GM04503 (cell line): ENCODE measurements at places on chromosomes 16 and 17.

- peak; percentile 77 for DNase-seq
Observed at GRCh38 chr17:350706-351448, 1.7 kb downstream of the RPH3AL start.

DNA sequence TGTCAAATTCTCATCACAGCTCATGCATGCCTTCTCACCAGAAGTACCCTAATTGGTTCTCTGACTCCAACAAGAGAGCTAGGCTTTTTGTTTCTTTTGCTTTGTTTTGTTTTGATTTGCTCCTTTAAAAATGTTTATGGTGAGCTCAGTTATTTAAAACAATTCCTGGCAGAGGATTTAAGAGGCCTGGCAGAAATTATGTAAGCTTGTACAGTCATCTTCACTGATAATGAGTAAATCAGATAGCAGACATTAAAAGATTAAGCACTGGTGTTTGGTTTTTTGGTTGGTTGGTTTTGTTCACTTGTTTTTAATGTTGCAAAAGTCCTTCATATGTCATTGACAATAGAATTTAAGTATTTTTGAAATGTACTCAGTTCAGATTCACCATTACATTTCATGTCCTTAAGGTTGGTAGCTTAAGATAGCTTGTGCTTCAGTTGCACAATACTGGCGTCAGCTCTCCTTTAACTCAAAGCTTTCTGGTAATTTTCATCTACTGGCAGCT, 378.9 kb downstream of the CDH13 start:
- DNase-seq = no peak

DNA sequence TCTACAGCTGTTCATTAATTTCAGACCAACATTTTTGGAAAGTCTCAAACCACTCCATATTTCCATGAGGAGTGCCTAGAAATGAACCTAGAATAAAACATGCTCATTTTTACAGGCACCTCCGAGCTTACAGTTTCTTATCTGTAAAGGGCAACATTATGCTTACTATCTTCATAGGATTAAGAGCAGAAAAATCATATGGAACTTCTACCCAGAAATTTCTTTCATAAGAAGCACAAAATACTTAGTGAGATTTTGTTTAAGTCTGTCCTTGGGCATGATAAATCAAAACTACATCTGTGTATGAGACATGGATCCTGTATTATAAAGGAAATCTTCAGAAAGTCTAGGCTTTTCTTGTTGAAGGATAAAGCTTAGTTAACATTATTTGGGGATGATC, 187.4 kb downstream of the CA10 start:
- DNase-seq = no peak

- peak; percentile 8 for DNase-seq
Observed at GRCh38 chr17:36148559-36149295, 27.7 kb downstream of the TBC1D3B start.

DNA sequence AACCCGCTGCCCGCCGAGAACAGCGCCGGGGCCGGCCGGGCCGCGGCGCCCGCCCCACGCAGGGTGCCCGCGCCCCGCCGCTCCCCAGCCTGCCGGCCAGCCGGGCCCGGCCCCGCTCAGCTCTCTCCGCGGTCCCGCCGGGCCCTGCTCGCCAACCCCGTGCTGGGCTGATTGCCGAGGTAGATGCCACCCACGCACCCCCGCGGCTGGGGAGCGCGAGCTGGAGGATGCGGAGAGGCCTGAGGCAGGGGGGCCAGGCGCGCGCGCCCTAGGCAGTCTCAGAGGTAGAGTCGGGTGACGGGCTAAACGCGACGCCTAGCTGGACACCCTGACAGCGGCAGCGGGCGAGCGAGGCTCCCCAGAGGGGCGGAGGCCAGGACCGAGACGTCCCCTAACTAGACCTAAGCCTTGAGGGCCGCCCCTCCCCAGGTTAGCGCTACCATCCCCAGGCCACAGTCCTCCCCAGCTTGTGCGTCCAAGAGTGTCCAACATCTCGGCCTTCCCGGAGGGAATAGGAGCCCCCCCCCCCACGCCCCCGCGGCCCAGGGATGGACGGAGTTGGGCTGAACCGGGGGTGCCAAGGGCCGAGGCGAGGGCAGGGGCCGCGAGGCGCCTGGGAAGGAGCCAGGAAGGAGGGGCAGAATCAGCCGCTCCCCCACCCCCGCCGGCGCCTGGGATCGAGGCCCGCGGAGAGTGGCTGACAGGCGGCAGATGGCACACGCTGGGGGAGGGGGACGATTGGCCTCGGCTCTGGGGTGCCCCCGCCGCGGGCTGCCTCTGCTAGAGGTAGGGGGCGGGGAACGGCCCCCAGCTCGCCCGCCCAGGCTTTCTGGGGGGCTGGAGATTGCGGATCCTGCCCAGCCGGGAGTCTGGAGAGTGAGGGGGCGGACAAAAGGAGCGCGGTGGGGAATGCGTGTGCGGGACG, 2.5 kb upstream of the ZNF423 start:
- no peak for DNase-seq

- DNase-seq = no peak
Observed at GRCh38 chr16:6247775-6248174, 1084.9 kb upstream of the RBFOX1 start.

GRCh38 chr16:78375055-78375679, 275.7 kb downstream of the WWOX start:
- no peak for DNase-seq

- no peak for DNase-seq
Observed at GRCh38 chr16:25118851-25119578, 7.5 kb downstream of the LCMT1 start.

GRCh38 chr17:40322358-40323315, 13.7 kb downstream of the RARA start:
- peak; percentile 71 for DNase-seq

GRCh38 chr16:68400924-68401460, 47.3 kb downstream of the SMPD3 start:
- no peak for DNase-seq

- DNase-seq = no peak
Observed at GRCh38 chr17:51709694-51710633, 448.6 kb downstream of the CA10 start.

GRCh38 chr16:50667497-50668367, 13.4 kb downstream of the SNX20 start:
- DNase-seq = no peak

DNA sequence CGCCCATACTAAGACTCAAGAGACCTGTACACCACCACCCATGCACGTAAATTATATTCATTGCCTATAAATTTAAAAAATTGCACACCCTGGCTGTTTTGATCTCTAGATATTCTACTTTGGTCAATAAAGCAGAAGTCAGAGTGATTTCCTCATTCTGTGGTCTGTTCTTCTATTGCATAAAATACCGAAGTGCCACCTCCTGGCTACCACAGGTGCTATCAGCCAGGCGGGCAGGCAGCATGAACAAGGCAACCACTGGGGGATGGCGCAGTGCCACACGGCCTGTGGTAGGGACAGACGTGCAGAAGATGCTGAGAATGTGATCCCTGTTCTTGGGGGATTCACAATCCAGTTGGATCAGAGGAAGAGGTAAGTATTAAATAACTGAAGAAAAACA, 122.3 kb downstream of the CDK5R1 start:
- DNase-seq = no peak

DNA sequence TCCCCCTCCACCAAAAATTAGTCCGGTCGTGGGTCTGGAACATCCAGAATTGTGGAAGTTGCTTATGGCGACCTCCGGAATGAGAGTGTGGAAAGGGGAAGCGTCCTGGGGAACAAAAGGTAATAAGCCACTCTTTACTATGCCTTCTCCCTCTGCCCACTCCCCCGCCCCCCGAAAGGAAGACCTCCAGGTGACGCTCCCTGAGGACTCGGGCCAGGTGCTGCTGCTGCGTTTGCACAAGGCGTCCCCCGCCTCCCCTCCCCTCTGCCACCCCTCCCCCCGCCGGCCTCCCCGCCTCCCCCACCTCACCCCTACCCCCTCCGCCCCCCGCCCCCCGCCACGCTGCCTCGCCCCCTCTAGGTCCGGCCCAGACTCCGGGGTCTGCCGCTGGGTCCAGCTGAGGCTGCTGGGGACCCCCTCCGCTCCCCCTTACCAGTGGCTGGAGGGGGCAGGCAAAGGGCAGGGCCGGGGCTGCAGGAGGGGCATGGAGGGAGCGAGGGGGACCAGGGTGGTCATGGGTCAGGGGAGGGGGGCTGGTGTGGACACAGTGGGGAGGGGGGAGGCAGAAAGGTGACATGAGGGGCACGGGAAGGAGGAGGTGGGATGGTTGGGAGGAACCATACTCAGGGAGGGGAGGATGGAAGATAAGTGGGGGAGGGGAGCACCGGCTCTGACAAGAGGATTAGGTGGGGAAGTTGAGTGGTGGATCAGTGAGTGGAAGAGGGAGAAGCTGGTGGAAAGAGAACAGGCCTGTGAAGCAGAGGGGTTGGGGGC, 23.6 kb downstream of the ALOX12B start:
- no peak for DNase-seq

- DNase-seq = no peak
Observed at GRCh38 chr16:24953721-24954120, 61.4 kb downstream of the ARHGAP17 start.

DNA sequence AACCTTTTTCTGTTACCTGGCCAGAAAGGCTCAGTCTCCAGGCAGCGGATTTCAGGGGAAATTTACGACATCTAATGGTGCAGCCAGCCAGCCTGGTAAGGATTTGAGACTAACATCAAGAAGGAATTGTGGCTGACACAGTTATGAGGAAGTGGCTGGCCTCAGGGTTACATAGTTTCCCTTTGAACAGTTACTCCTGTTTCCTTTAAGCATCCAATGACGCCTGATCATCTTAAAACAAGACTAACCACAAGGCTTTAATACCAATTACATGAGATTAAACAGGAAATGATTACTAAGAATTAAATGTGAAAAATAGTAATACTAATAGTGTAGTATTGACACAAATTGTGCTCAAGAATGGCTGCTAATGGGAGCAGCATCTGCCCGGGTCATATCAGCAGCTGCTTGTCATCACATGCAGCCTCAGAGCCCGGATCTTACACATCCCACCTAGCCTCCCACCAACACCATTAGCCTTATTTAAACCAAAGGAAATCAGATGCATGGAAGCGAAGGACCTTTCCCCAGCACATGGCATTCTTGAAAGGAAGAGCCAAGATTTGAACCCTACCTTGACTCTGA, 431.8 kb downstream of the PMP22 start:
- peak; percentile 26 for DNase-seq

- no peak for DNase-seq
Observed at GRCh38 chr16:23832882-23833281, 2.9 kb upstream of the PRKCB start.

DNA sequence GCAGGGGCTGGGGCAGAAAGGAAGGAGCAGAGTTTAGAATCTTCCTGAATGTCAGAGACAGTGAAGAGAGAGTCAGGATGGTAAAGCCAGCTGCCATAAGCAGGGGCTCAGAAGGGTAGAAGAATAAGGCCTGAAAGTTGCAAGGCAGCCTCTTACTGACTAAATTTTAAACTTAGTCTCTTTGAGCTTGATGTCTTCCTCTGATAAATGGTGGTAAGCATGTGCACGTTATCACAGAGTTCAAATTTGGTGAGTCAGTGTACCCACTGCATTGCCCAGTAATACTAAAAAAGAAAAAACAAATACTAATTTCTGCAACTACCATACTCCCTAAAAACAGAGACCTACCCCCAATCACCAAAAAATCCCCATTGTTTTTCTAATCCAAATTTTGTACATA, 45.2 kb downstream of the SIAH1 start:
- no peak for DNase-seq

- DNase-seq = no peak
Observed at GRCh38 chr17:32297424-32297823, 31.8 kb downstream of the RHBDL3 start.

DNA sequence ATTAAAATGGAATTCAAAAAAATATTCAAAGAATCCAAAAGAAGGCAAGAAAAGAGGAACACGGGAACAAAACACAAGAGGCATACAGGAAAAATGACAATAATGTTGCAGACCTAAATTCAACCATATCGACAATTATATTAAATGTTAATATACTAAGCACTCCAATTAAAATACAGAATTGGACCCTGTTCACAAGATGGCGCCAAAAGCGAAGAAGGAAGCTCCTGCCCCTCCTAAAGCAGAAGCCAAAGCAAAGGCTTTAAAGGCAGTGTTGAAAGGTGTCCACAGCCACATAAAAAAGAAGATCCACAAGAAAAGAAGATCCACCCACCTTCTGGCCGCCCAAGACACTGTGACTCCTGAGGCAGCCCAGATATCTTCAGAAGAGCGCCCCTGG, 6.3 kb upstream of the XAF1 start:
- DNase-seq = no peak

DNA sequence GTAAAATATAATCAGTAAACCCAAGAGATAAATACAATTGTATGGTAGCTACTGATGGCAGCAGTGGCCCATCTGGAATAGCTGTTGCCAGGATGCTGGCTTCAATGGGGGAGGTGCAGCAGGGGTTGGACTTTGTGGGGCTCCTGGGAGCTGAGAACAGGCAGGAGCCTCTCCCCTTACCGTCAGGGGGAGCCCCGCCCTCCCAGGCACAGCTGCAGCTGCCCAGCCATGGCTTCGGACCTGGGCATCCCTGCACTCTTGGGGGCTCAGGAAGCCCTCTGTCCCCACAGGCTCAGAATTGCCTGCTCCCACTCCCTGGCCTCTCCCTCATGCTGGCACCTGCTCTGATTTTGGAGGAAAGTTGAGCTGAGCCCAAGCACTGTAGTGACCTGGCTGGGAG, 741.1 kb downstream of the CDH11 start:
- DNase-seq = no peak

DNA sequence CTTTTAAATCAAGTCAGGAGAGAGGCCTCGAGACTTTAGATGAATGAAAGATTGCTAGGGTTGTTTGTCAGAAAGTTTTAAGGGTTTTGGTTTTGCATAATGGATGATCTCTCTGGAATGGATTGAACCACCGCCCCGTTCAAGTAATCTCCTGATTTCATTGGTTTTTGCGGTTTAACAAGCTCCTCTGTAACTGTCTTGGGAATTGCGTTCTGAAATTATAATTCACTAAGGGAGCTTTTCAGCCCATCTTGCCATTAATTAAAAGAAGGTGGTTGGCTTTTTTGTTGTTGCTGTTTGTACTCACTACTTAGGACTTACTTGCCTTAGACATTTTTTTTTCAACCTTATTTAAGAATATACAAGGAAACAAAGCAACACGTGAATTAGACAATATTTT, 8.8 kb downstream of the HS3ST4 start:
- DNase-seq = no peak
